ENCODE measurements at places on chromosomes 13 and 19.

- no peak overlapping the region for H3K4me3 ChIP-seq
- DNase-seq, result no peak
- peaks cover 5% of the 10 kb centered on the region for H3K4me1 ChIP-seq
These were observed 15.5 kb downstream of the APLP1 start for GRCh38 chr19:35883882-35884281.

DNA sequence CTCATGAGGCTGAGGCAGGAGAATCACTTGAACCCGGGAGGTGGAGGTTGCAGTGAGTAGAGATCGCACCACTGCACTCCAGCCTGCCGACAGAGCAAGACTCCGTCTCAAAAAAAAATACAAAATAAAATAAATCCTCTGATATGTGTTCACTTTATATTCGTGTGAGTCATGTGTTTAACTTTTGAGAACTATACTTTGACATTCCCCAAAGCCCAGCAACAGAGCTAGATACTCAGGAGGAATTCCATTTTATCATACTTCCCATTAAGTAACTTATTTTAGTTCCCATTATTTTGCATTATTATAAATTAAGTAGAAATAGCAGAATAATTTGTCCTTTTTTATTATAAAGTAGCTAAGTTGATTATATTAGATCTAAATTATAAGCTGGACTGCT, 3.3 kb upstream of the CHAMP1 start:
- peaks cover 9% of the 10 kb centered on the region for H3K4me1 ChIP-seq
- H3K27ac ChIP-seq, result no peak overlapping the region
- peaks cover 5% of the 10 kb centered on the region for H3K36me3 ChIP-seq
- H3K4me3 ChIP-seq, result no peak overlapping the region
- H3K27me3 ChIP-seq, result no peaks in the 10 kb centered on the region
- no peak for DNase-seq

DNA sequence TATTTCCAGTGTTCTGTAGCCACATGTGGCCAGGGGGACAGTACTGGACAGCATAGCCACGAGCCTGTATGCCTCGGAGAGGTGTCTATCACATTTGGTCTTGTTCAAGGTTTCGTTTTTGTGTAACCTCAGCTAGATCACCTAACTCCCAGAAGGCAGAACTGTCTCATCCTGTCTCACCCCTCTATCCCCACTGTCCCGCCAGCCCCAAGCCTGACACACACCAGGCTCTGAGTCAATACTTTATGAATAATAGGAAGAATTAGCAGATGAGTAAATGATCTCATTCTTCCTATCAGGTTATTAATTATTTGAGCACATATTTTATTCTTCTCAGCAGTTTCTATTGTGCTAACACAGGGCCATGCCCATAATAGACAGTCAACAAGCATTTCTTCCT, 132.2 kb downstream of the NUFIP1 start:
- peaks cover 21% of the 10 kb centered on the region for H3K4me1 ChIP-seq
- DNase-seq, result no peak

DNA sequence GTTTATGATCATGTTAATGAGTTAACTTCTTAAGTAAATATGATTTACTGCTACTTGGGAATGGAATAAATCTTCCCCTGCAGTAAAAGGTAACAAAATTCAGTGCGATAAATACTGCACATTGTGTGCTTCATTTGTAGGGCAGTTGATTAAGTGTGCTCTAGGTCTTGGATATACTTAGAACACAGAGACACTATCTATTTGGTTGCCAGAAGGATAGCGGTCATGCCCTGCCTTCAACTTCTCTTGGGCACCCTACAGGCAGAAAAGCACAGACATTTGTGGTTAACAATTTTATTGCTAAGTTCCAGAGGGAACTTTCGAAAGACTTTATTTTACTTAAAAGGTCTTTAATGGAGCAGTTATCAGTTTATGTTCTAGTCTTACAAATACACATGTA, 605.8 kb downstream of the PCDH9 start:
- no peak for DNase-seq
- no peak overlapping the region for H3K4me3 ChIP-seq
- no peaks in the 10 kb centered on the region for H3K36me3 ChIP-seq
- no peak overlapping the region for H3K27ac ChIP-seq

- no peaks in the 10 kb centered on the region for H3K27me3 ChIP-seq
- H3K27ac ChIP-seq, result peak within 1 kb of the TSS; percentile 85
- peak within 1 kb of the TSS; percentile 97 for H3K4me3 ChIP-seq
- peaks cover 29% of the 10 kb centered on the region for H3K4me1 ChIP-seq
- DNase-seq, result peak; percentile 85
These were observed at the start of gene ADM5 for GRCh38 chr19:49689133-49690078. Gene ADM5 (plus strand): TSS chr19:49689594. CDS start chr19:49689838, 244 bp downstream.

- no peak for DNase-seq
- H3K27me3 ChIP-seq, result peaks cover 38% of the 10 kb centered on the region
- no peaks in the 10 kb centered on the region for H3K36me3 ChIP-seq
- no peak overlapping the region for H3K27ac ChIP-seq
These were observed 1.8 kb downstream of the NXNL1 start for GRCh38 chr19:17458970-17459369.

- H3K4me3 ChIP-seq, result no peak overlapping the region
- no peak overlapping the region for H3K27ac ChIP-seq
- H3K36me3 ChIP-seq, result no peaks in the 10 kb centered on the region
- no peaks in the 10 kb centered on the region for H3K4me1 ChIP-seq
- H3K27me3 ChIP-seq, result no peaks in the 10 kb centered on the region
- no peak for DNase-seq
These were observed 12.0 kb upstream of the CYP2A13 start for GRCh38 chr19:41076286-41076685.

DNA sequence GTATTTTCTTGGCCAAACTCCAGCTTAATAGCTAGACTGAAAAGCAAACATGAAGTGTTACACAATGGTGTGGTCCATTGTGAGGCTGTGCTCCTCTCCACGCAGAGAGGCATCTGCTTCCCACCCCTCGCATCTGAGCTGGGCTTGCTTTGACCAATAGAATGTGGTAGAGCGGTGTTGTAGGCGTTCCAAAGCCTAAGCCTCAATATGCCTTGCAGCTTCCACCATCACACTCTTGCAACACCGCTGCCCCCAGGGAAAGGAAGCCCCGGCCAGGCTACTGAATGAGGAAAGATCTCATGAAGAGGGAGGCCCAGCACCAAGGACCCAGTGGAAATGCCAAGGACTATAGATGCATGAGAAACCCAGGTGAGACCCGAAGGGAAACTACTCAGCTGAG, 9.4 kb downstream of the FLT1 start:
- no peak overlapping the region for H3K27ac ChIP-seq
- no peaks in the 10 kb centered on the region for H3K36me3 ChIP-seq
- H3K4me3 ChIP-seq, result no peak overlapping the region

DNA sequence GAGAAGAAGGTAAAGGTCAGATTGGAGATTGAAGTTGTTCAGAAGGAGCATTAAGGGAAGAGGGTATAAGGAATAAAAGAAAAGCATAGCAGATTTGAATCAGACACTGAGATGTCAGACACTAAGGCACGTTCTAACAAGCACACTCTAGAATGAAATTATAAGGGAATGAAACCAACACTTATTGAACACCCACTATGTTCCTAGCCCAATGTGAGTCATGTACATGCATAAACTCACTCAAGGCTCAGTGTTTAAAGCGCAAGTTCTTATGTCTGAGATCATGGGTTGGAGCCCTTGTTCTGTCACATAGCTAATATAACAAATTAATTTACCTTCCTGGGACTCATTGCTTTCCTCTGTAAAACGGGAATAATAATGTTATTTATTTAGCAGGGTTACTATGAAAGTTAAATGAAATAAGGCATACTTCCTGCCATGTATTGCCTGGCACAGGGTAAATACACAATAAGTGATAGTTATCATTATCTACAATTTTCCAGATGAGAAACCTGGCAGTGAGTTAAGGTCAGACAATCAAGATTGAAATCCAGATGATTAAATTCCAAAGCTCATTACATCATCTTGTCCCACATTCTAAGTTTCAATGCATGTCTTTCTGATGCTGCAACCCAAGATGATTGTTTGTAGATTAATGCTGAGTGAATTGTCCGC, 68.3 kb upstream of the DACH1 start:
- DNase-seq, result no peak
- H3K27ac ChIP-seq, result no peak overlapping the region
- H3K27me3 ChIP-seq, result no peaks in the 10 kb centered on the region
- no peak overlapping the region for H3K4me3 ChIP-seq

DNA sequence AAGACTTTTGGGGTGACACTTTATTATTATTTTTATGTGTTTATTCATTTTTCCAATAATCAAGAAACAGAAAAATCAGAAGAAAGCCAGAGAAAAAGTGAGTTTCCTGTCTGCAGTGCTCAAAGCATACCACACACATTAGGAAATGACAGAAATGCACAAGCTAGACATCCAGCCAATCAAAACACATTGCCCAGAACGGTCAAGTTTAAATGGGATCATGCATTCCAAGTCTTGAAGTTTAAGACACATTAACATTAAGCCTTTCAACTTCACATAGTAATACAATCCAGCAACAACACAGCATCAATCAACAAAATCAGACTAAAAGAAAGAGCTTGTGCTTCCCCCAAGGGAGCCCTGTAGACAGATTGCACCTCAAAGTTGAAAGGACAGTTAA, 28.7 kb upstream of the MEDAG start:
- no peaks in the 10 kb centered on the region for H3K36me3 ChIP-seq
- no peak overlapping the region for H3K27ac ChIP-seq
- no peak for DNase-seq
- no peaks in the 10 kb centered on the region for H3K27me3 ChIP-seq
- no peak overlapping the region for H3K4me3 ChIP-seq

- DNase-seq, result no peak
- H3K36me3 ChIP-seq, result no peaks in the 10 kb centered on the region
- no peak overlapping the region for H3K4me3 ChIP-seq
- no peaks in the 10 kb centered on the region for H3K27me3 ChIP-seq
- no peak overlapping the region for H3K27ac ChIP-seq
- H3K4me1 ChIP-seq, result no peaks in the 10 kb centered on the region
These were observed 484.5 kb downstream of the LIG4 start for GRCh38 chr13:107730813-107731212.

DNA sequence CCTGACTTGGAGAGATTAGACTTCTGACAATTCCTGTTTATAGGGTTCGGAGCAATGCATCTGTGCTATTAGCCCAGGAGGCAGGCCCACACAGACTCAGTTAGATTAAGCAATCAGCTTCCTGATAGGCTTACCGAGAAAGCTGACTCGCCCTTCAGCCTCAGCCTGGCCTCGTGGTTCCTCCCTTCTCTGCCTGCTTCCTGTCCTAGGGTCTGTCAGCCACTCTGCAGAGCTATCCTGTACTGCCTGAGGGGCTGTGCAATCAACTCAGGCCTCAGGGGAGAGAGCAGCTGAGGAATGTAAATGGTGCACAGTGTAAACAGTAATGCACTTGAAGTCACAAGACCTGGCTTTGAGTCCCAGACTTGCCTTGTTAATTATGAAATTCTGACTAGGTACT, 30.7 kb downstream of the HTR2A start:
- no peaks in the 10 kb centered on the region for H3K4me1 ChIP-seq
- H3K27me3 ChIP-seq, result no peaks in the 10 kb centered on the region
- peak; percentile 15 for DNase-seq
- H3K36me3 ChIP-seq, result no peaks in the 10 kb centered on the region
- H3K27ac ChIP-seq, result no peak overlapping the region
- H3K4me3 ChIP-seq, result no peak overlapping the region

- DNase-seq, result no peak
- no peak overlapping the region for H3K4me3 ChIP-seq
- no peak overlapping the region for H3K27ac ChIP-seq
- peaks cover 14% of the 10 kb centered on the region for H3K4me1 ChIP-seq
- H3K27me3 ChIP-seq, result no peaks in the 10 kb centered on the region
- H3K36me3 ChIP-seq, result no peaks in the 10 kb centered on the region
These were observed 457.6 kb downstream of the KLF12 start for GRCh38 chr13:73676550-73677047.

DNA sequence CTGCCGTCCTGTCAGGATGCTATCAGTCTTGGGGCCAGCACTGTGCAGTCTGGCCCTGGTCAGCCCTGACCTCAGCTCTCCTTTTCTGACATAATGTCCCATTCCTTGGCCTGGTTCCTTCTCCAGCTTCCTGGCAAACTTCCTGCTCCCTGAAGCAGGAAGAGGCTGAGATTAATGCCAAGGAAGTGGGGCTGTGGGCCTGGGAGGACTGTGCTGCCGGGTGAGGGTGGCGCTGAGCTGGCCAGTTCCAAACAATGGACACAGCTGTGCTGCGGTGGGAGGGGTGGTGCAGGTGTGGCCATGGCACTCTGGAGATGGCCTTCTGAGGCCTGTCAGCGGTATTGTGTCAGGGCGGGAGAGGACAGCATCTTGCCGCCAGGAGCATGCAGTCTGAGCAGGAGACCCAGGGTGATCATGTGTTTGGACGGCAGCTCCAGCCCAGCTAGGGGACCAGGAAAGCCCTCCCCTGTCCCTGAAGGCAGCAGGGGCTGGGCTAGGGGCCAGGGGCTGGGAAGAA, 30.9 kb downstream of the TUBA3C start:
- no peak for DNase-seq
- no peak overlapping the region for H3K27ac ChIP-seq
- no peak overlapping the region for H3K4me3 ChIP-seq
- no peaks in the 10 kb centered on the region for H3K27me3 ChIP-seq
- H3K36me3 ChIP-seq, result no peaks in the 10 kb centered on the region

DNA sequence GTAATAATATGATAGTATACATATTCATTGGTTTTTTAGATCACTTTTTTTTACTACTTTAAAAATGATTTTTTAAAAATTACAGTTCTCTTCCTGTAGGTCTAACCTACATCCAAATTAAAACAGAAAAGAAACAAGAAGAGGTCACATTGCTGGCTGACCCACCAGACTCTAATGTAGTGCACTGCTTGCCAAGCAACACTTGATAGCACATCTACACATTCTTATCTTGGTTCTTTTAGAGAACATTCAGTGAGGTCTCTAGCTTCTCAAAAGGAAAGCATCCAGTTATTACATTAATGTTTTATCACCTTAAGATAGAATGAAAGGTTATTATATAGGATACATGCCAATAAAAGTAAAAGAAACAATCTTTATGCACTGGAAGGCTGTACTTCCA, 35.6 kb downstream of the NDFIP2 start:
- H3K27ac ChIP-seq, result no peak overlapping the region
- DNase-seq, result no peak
- no peaks in the 10 kb centered on the region for H3K36me3 ChIP-seq

DNA sequence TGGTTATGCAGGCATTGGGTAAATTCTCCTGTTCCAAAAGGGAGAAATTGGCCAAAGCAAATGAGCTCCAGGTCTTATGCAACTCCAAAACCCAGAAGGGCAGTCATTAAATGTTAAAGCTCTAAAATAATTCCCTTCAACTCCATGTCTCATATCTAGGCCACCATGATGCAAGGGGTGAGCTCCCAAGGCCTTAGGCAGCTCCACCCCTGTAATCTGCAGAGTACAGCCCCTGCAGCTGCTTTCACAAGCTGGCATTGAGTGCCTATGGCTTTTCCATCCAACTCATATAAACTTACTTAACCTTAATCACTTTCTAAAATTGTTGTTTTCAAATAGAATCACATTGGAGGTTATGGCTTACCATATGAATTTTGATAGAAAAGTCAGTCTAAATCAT, 44.7 kb upstream of the ZNF429 start:
- no peak overlapping the region for H3K4me3 ChIP-seq
- peaks cover 19% of the 10 kb centered on the region for H3K36me3 ChIP-seq
- no peak overlapping the region for H3K27ac ChIP-seq
- DNase-seq, result no peak
- H3K4me1 ChIP-seq, result no peaks in the 10 kb centered on the region
- H3K27me3 ChIP-seq, result no peaks in the 10 kb centered on the region

- H3K27me3 ChIP-seq, result no peaks in the 10 kb centered on the region
- H3K4me3 ChIP-seq, result no peak overlapping the region
- H3K36me3 ChIP-seq, result no peaks in the 10 kb centered on the region
- DNase-seq, result no peak
- H3K27ac ChIP-seq, result no peak overlapping the region
- no peaks in the 10 kb centered on the region for H3K4me1 ChIP-seq
These were observed 499.4 kb upstream of the ARGLU1 start for GRCh38 chr13:107067381-107067780.

GRCh38 chr19:34261334-34262109, 7.2 kb downstream of the GARRE1 start:
- no peaks in the 10 kb centered on the region for H3K27me3 ChIP-seq
- H3K36me3 ChIP-seq, result no peaks in the 10 kb centered on the region
- no peak overlapping the region for H3K4me3 ChIP-seq

Measured in GM23338 (cell line).